ENCODE measurements at places on chromosomes 2 and 18.

- no peak for DNase-seq
Measured at GRCh38 chr2:229282758-229283546, 11.9 kb upstream of the PID1 start.

DNA sequence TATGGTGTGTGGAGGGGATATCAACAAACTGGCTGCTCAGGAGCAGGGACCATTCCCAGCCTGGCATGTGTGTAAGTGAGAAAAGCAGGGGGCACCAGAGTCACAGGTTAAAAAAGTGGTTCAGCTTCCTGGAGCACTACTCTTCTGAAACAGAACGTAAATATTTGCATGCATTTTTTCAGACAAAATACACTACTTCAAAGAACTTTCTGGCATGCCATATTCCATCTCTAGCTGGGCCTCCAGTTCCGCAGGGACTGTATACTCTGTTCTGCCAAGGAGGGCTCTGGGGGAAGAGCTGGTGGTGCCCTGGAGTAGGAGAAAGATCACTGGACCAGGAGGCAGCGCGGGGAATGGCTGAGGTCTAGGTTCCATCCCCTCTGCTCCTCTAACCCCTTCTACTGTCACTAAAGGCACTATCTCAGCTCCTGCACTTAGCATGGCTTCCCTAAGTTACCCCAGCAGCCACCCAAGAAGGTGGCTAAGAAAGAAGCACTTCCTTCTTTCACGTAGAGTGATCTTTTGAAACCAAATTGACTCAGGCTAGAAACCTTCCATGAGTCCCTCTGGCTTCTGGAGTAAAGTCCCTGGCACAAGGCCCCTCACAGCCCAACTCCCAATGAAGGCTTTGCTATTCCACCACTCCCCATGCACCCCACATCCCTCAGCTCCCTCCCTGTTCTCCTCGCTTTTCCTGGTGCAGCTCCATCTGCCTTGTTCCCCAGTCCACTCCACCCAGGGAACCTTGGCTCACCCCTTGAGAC, 57.6 kb upstream of the CABLES1 start:
- no peak for DNase-seq

- no peak for DNase-seq
Measured at GRCh38 chr2:133885847-133886246, 317.6 kb upstream of the NCKAP5 start.

DNA sequence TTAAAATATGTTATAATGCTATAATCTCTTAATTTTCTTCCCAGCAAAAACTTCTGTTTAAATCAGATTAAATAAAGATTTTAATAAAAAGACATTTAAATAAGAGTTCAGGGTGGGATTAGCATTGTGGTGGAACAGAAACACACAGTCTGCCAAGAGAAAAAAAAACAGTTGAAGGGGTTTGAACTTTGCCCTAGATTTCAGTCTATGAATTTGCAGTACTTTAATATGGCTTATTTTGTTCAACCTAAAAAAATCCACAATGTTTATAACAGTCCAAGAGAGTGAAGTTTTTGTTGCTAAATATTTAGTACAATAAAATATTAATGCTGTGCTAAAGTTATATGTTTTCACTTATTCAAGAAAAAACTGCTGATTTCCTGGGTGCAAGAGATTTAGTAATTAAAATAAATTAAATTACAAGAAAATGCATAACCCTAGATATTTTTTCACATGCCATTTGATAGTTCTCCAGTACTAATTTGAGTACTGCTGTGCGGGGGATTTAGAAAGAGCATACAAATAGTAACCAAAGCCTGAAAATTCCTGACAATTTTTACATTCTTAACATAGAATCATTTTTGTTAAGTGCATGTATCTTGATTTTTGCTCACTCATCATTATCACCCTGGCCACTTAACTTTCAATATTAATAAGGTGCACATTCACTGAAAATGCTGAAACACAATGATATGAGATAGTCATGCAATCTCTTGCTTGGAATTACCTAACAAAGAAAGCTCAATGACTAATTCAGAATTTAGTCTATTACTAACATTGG, 52.6 kb downstream of the SLC40A1 start:
- DNase-seq: no peak

- no peak for DNase-seq
Measured at GRCh38 chr2:44267796-44268648, 7.3 kb upstream of the SLC3A1 start.

DNA sequence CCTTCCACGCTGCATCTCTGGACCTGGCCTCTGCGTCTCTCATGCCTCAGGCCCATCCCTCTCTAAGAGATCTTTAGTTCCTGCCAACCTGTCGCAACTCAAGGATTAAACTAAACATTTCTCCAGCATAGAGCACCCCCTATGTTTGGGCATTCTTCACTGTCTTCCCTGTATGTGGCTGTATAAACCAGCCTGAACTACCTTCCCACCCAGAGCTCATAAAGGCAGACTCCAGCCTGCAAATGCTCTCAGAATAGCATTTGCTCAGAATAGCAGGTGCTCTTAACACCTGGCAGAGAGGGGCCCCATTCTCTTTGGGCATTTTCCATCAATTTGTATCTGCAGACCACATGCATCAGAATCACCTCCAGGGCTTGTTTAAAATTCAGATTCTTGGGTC, 83.4 kb downstream of the EHD3 start:
- no peak for DNase-seq

- no peak for DNase-seq
Measured at GRCh38 chr2:233037078-233037477, 4.6 kb downstream of the NEU2 start.

- no peak for DNase-seq
Measured at GRCh38 chr2:98212092-98213000, 125.4 kb downstream of the VWA3B start.
